ENCODE measurements at places on chromosomes 12 and 14.

DNA sequence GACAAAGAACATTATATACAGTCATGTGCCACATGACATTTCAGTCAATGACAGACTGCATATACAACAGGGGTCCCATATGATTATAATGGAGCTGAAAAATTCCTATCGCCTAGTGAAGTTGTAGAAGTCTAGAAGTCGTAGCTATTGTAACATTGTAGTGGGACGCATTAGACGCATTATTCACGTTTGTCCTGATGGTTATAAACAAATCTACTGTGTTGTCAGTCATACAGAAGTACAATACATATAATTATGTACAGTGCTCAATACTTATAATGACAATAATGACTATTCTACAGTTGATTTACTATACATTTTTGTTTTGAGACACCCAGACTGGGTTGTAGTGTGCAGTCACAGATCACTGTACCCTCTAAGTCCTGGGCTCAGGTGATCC is 64.1 kb upstream of the AP4S1 start:
- no peak for DNase-seq

GRCh38 chr12:97552410-97553121 is 90.0 kb downstream of the RMST start:
- DNase-seq, result no peak

DNA sequence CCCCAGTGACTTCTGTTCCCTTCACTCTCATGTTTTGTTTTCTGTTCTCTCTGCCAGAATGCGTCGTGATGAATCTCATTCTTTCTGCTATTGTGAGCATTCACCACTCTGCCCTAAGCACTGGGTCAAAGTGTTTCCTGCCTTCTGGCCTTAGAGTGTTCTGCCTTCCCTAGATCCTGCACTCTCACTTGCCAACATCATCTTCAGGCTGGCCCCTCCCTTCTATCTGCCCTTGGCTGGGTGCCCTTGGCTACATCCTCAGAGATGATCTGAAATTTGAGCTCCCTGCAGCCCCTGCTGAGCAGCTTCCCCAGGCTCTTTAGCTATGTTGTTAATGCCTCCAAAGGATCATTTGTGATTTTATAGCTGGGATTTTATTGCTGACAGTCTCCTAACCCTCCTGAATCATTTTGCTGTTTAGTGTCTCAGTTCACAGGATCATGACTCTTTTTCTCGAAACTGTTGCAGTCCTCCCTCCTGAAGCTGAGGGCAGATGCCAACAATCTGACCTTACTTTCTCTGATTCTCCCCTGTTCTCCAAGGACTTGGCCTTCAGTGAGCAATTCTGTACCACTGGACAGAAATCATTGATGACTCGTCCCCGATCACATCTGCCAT is 4.5 kb downstream of the DHRS2 start:
- peak; percentile 76 for DNase-seq

GRCh38 chr14:69665631-69666030 is 54.2 kb downstream of the SUSD6 start:
- no peak for DNase-seq

DNA sequence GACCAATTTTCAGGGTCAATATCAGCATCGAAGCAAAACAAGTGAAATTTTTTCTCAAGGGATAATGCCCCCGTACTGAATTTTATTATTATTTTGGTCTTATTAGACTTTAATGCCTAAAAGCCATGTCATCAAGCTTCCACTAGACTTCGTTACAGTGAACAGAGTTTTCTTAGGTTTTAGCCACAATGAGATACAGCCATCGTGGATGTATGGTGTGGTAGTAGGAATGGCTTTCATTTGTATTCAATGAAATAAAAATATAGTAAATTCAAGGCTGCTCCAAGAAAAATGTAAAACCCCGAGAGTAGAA is 11.7 kb downstream of the TAOK3 start:
- no peak for DNase-seq
